ENCODE measurements at places on chromosomes 7 and 10.

DNA sequence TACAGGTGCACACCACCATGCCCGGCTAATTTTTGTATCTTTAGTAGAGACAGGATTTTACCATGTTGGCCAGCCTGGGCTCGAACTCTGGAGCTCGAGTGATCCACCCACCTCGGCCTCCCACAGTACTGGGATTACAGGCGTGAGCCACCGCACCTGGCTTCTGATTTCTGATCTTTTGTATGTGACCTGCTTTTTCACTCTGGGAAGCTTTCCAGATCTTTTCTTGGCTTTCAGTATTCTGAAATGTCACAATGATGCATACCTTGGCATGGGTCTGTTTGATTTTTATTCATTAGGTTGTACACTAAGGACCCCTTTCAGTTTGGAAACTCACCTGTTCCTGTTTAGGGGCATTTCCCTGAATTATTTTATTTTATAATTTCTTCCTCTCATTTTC, 41.6 kb downstream of the PROSER2 start:
- no peak for DNase-seq

DNA sequence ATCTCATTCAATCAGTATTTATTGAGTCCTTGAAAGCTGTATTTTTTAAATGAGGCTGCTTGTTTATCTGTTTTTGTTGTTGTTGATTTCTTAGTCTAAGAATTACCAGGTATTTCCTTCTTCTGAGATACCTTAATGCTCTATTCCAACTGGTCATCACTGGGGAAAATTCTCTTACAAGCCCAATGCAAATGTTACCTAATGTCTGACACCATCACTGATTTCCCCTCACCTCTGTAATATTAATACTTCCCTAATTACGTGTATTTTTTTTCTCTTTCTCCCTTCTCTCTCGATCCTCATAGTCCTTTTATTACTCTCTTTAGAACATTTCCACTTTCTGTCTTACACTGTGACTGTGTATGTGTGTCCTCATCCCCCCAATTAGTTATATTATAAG, 13.9 kb downstream of the HDAC9 start:
- DNase-seq = no peak

DNA sequence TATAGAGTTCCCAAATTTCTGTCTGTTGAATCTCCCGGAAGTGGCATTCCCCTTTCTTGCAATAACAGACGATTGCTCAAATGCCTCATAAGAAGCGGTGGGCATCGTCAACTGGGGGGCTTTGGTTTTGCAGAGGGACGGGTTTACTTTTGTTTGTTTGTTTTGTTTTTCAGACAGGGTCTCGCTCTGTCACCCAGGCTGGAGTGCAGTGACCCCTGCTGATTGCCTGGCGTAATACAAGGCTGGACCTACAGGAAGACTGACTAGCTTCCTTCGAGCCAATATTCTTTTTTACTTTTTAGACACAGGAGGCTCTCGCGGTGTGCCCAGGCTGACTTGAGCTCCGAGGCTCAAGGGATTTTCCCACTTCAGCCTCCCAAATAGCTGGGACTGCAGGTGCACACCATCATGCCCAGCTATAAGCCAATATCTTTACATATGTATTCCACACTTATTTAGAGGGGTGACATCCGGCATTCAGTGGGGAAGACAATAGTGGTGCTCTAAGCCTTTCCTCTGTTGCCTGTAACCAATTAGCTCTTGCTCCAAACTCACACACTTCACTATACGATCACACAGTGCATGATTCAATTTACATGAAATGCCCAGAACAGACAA, 58.1 kb downstream of the FHIP2A start:
- DNase-seq = no peak

DNA sequence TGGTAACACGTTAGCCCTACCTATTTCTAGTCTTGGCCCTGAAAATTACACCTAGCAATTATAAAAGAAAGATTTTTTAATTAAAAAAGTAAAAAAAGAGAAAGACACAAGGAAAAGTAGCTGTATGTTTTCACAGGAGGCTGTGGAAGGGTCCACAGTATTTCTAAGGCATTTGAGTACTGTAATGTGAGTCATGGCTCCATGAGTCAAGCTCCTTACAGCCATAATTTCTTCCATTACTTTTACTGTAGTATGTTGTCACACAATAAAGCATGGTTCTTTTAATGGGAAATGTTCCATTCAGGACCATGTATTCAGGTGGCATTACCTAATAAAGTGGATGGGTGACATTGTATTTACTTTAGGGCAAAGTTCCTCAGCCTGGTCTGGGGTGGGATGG, 113.4 kb downstream of the GPR37 start:
- no peak for DNase-seq

GRCh38 chr7:150994141-150994837, 3.5 kb downstream of the NOS3 start:
- DNase-seq = no peak

DNA sequence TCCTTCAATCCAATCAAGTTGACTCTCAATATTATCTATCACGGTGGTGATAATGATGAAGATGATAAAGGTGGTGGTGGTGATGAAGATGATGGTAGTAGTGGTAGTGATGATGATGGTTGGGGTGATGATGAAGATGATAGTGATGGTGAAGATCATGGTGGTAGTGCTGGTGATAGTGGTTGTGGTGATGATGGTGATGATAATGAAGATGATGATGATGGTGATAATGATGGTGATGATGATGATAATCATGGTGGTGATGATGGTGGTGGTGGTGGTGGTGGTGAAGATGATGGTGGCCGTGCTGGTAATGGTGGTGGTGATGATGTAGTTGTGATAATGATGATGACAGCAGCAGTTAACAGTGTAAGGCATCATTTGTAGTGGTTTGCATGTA, 29.8 kb upstream of the SDK1 start:
- no peak for DNase-seq

DNA sequence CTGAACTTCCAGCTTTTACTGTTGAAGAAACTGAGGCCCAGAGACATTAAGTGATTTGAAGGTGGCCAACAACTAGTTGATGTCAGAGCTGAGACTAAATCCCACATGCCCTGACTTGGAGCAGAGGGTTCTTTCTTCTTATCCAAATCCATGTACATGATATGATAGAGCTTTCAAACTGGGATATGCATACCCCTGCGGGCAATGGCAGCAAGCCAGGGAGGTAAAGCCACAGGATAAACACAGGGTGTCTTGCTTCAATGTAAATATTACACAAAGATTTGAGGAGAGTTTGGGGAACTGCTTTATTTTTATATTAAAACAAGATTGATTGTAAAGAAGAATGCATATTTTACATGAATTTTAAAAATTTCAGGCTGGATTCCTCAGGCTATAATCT, 2.3 kb upstream of the LRRC72 start:
- no peak for DNase-seq

- no peak for DNase-seq
Observed at GRCh38 chr7:29087840-29088170, 58.5 kb downstream of the CPVL start.
